ENCODE measurements at places on chromosomes 4 and X. TPM values are rescaled to one million over a fixed set of nuclear protein-coding genes. Genes with fewer than 3 reads are reported as not detected.

Gene WDR17
- 2.4 TPM for polyA plus RNA-seq

Gene RAB40AL
- 0.09 TPM for polyA plus RNA-seq

Gene APEX2
- 27.8 TPM for polyA plus RNA-seq

Gene NMU
- polyA plus RNA-seq: 0.13 TPM

Gene SLC35A2
- 42.3 TPM for polyA plus RNA-seq
